Right ventricle myocardium superior (tissue), 1 donor: ENCODE measurements at places on chromosomes 12 and 14.

GRCh38 chr12:82650627-82651337 is 35.9 kb upstream of the TMTC2 start:
- no peak for DNase-seq

DNA sequence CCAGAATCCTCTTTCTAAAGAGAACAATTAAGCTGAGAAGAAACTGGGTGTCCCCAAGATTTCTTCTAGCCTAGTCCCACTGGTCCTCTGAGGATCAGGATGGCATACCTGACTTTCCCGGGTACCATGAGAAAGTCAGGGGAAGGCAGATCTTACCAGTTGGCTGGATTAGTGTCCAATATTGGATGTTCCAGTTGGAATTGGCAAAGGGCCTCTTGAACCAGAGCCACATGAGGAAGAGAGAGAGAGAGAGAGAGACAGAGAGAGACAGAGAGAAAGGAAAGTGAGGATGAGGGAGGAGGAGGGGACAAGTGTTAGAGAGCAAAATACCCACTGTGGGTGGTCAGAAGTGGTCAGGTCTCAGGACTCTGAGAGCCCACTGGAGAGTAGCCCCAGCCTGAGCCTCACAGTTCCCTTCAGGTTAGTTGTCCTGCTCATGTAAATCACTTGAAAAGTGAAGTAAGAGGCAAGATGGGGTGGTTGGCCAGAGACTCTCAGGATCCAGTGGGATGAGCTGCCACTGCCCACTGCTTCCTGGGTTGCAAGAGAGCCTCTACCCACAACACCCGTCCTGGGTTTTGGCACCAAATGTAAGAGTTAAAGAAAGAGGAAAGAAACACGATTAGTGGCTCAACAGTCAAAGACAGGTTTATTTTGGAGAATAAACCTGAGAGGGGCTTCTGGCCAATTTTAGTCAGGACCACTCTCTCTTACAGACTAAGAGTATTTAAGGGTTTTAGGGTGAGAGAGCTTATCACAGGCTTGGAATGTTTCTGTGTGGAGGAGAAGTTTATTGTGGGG is 28.4 kb upstream of the A2M start:
- no peak for DNase-seq

GRCh38 chr12:124901003-124901402 is 13.4 kb downstream of the UBC start:
- no peak for DNase-seq

DNA sequence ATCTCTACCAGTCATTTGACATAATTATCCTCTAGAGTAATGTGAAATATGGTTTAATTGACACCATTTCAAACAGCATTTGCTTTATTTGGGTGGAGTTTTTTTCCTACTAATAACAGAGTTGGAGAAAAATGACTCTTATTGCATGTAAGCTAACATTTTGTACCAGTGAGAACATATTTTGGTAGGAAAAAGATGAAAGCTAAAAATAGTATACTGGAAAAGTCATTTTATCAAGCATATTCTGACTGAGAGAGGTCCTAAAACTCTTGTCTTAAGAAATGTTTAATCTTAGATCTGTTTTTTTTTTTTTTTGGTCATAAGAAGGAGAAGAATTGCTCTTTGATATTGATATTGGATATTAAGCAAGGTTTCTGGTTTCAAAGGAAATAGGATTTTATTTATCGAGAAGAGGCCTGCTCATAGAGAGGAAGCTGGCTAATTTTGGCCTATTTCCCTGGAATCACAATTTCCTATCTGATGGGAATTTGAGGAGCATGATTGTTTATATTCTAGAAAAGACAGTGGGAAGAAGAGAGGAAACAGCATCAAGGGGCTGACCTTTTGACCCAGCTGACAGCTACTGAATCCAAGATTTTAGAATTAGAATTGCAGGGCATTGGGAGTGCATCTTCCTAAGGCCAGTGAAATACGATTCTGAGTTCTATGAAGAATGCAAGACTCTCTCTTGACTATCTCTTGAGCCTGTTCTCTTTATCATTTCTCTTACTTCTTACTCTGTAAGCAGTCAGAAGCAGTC is 19.4 kb downstream of the OTOGL start:
- no peak for DNase-seq

DNA sequence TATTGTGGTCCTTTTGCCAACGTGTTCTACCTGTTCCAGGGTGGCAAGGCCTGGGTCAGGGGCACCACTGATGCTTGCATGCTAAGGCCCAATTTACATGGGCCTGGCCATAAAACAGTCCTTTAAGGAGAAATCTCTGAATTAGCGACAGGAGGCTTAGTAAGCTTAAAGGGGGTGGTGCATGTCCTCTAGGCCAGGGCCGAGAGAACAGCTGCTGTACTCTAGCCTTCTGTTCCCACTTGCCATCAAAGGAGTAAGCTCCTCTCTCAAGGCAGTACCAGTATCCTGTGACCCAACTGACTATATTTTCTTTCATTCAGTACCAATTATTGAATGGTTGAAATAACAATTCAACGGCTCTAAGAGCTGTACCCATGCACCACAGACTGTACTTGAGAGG is 67.7 kb upstream of the ZDHHC17 start:
- no peak for DNase-seq

DNA sequence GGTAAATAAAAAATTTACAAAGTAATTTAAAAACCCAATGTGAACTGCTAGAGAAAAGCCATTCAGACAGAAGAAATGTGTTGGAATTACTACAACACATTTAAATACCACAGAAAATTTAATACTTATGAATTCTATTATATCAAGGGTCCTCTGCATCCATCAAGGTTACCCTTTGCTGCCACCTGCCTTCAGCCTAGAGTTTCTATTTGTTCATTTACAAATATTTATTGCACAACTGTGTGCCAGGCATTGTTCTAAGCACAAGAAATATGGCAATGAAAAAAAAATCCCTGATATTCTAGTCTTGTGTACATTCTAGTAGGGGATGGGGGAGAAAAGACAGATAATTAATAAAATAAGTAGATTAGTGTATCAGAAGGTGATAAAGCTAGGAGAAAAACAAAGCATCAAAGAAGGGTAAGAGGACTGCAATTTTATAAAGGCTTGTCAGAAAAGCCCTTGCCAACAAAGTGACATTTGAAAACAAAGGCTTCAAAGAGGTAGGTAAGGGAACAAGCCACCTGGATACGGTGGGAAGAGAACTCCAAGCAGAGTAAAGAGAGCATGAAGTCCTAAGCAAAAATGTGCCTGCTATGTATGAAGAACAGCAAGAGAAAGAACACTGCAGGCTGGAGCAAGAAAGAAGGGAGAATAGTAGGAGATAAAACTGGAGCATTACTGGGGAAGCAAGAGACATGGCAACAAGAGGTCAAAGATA is 59.1 kb upstream of the SLC6A13 start:
- DNase-seq: no peak

- DNase-seq: no peak
Measured at GRCh38 chr12:77152623-77153193, 87.3 kb upstream of the E2F7 start.

- DNase-seq: no peak
Measured at GRCh38 chr12:22477166-22477893, 67.0 kb downstream of the C2CD5 start.

GRCh38 chr12:115375186-115375991 is 691.4 kb upstream of the TBX3 start:
- DNase-seq: no peak

DNA sequence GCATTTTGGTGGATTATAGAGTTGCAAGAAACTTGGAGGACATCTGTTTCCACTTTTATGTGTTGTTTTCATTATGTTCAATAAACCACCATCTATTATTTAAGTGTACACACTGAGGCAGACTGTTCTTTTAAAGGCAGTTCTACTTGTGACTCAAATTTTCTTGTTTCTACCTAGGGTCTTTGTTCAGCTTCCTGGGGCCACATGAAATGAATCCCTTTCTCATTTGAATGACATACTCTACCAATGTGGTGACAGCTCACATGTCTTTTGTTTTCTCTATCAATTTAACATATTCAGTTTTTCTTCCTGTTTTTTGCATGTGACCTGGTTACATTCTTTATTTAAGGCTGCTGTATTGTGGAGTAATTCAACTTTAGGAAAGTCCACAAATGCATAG is 7.9 kb downstream of the SLC16A7 start:
- no peak for DNase-seq

DNA sequence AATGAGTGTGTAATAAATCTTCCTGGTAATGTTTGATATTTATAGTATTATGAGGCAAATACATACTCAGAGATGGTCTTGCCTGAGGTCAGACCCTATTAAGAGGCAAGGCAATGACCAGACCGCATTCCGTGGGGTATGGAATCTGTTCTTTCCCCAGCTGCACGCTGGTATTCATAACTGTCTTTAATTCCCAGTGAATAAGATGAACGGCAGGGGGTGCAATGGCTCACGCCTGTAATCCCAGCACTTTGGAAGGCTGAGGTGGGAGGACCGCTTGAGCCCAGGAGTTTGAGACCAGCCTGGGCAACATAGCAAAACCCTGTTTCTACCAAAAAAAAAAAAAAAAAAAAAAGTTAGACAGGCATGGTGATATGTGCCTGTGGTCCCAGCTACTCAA is 44.6 kb downstream of the ERO1A start:
- no peak for DNase-seq

DNA sequence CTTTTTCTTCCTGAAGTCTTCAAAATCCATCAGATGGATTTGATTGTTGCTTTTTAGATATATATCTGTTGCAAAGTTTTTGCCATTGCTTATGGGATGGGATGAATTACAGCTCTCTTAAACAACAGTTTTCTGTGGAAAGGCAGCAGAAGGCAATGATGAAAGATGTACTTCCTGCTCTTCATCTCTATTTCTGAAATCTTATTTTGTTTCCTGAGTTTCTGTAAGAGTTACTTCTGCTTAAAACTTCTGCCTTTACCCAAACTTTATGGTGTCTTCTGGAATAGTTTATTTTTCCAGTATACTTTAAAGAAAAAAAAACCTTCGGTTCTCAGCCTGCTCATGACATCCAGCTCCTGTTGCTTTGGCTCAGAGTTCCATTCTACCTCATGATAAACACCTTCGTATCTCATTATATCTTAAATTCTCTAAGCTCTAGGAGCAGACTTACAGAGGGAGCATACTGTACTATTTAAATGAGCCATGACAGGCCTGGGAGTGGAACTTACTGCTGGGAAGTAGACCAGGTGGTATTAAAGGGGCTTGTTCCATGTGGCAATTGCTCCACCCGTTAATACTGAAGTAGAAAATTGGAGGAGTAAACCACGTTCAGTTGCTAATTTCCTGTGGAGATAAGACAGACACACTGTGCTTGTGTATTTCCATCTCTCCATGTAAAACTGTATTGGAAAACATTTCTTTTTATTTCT is 288.4 kb downstream of the FBXL14 start:
- no peak for DNase-seq

DNA sequence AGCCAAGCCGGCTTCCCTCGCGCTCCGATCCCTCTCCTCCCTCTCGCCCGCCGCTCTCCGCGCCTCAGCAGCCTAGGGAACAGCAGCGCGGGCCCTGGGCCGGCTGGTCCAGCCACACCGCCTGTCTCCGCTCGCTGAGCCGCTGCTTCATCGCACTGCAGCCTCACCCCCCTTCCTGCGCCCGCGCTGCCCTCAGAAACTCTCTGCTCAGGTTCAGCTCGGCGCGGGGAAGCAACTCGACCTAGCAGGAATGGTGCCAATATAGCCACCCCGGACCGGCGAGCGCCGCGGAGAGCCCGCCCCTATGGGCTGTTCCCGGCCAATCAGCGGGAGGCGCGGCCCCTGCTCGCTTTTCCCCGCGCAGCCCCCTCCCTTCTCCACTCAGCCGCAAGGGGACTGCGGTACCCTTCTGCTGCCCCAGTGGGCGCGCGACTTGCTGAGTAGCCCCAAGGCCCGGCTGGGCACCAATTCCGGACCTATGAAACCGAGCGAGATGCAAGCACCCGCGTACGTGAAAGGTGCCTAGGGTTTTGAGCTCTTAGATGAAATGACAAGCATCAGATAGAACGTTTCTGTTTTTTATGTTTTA is at the start of gene ADAMTS20:
Gene ADAMTS20 (minus strand): TSS at position 233 of the 589 bp plus-strand sequence. CDS start 282 bp downstream, outside the sequence.
- no peak for DNase-seq

GRCh38 chr12:4589941-4590340 is 27.9 kb downstream of the DYRK4 start:
- DNase-seq: no peak

DNA sequence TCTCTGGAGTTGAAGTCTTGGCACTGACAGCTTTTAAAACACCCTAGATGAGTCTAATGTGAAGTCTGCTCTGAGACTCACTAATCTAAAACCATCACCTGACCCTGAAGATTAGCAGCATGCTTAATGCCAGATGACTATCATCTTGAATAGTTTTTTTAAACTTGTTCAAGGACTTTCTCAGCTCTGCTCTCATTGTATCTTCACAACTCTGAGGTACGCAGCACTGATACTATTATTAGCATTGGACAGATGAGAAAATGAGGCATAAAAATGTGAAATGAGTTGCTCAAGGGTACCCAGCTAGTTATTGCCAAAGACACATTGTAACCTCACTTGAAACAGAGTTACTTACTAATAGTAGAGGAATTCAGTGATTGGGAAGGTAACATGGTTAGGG is 4.8 kb downstream of the SLC38A1 start:
- DNase-seq: no peak

- DNase-seq: peak; percentile 76
Measured at GRCh38 chr12:96236221-96236822, 42.1 kb downstream of the ELK3 start.

GRCh38 chr14:85587151-85587711 is 57.3 kb downstream of the FLRT2 start:
- no peak for DNase-seq

DNA sequence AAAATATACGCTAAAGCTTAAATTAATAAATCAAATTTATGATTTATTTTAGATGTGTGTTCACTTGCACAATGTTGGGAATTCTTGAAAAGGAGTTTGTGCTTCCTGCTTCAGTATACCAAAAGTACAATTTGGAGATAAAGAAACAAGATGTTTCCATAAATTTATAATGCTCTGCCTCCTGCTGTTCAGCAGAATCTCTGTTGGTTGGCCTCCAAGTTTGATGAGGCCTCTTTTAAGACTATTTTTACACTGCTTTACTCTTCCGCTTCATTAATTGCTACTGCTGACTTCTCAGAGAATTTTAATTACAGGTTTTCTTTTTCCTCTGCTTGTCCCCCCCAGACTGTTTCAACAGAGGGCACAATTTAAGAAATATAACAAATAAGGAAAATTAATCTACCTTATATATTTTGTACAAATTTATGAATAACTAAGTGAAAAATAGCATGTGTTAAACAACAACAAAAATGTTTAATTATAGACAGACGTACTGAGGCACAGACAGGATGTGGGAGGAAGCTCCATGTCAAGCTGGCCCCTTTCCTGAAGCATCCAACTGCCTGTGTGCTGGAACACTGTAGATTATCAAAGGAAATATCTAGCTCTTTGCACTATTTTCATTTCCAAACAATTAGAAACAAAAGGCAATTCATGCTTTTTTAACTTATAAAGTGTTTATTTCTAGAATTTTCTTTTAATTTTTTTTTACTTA is 83.9 kb downstream of the PIK3C2G start:
- DNase-seq: no peak
